ENCODE measurements at places on chromosomes 12 and 14.

DNA sequence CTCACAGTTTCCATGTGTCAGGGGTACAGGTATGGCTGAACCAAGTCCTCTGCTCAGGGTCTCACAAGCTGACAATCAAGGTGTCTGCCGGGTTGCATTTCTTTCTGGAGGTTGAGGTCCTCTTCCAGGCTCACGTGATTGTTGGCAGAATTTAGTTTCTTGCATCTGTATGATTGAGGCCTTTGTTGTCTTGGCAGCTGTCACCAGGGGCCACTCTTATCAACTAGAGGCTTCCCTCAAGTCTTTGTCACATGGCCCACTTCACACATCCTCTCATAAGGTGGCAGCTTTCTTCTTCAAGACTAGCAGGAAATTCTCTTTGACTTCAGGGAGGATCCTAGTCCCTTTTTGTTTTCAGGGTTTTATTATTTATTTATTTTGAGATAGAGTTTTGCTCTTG lies 46.0 kb upstream of the FOS start:
- DNase-seq = no peak

- no peak for DNase-seq
Measured at GRCh38 chr12:109995361-109995685, 845 bp downstream of the GIT2 start.

DNA sequence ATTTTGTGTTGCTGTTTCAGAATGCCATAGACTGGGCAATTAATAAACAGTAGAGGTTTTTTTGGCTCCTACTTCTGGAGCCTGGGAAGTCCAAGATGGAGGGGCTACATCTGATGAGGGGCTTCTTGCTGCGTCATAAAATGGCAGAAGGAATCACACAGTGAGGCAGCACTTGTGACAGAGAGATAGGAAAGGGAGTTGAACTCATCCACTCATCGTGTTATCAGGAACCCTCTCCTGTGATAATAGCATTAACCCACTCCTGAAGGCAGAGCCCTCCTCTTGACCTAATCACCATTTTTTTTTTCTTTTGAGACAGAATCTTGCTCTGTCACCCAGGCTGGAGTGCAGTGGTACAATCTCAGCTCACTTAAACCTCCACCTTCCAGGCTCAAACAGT lies 9.7 kb downstream of the TDG start:
- DNase-seq = no peak

DNA sequence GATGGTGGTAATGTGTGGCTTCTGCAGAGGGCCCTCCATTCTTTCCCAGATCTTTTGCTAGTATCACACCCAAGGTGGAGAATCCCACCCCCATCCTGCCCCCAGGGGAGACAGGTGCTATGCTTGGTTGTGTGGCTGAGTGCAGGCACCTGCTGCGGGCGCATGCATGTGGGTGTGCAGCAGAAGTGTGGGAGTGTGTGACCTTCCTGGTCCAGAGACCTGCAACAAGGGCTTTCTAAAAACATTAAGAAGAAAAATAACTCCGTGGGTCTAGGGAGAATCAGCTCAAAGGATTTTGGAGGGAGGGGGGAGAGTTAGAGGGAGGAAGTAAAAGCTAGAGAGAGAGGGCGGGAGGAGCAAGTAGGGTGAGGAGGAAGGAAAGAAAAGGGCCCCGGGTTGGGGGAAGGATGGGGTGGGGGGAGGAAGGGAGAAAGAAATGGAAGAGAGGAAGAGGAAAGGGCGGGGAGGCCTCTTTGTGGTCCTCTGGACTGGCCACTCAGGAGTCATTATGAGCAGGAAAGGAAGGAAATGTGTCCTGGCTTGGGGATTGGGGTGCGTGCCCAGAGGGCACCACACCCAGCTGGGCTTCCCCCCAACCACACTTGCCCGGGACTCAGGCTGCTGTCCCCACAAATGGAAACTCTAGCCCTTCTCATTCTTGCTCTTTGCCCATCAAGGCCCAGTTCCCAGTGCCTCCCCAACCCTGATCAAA lies 3.1 kb upstream of the FIGNL2 start:
- DNase-seq = no peak

GRCh38 chr12:113092607-113093408 lies 36.3 kb downstream of the DTX1 start:
- no peak for DNase-seq

DNA sequence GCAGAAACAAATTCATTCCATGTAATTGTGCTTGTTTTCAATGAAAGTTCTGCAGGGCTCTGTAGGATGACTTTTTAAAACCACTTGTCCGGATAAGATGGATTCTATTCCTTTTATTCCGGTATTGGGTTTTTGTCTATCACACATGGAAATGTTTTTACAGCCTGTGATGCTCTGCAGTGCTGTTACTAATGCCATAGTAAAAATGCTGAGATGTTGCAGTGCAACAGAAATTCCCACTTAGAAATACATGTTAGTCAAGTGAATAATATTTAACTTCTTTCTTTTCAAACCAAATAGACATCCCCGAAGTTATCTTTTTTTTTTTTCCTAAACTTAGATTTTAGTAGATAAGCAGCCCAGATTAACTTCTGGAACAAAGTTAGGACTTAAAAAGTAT lies 71.9 kb downstream of the RASSF8 start:
- DNase-seq = no peak

DNA sequence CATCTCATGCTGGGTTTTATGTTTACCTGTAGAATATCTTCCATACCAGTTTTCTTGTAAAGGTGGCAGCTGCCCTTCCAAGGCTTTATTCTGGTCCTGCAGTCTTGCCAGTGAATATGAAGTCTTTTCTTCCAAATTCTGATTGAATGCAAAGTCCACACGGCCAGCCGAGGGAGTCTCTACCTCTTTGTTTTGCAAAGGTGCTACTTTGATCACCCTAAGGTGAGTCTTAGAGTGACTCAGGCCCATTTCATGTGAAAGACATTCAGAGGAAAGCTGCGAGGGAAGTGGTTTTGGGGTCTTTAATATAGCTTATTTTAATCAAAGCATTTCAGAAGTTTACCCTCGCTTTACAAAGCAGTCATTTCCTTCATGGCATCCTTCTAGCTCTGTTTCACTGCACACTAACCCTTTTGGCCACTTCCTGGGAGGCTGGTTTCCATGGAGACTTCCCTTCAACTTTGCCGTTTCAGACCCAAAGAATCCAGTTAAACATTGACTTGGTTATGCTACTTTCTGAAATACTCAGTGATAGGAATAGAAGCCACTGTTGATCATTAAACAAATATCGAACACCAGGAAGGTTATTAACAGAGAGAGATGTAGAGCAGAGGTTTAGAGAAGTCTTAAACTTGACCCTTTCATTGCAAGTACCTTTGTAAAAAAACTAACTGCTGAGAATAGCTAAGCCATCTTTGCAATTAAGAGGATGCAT lies at the start of gene CCDC198:
TSS of gene CCDC198 (minus strand) at position 391 of the 715 bp plus-strand sequence. CDS start at position 249, 142 bp downstream.
- DNase-seq = no peak

- no peak for DNase-seq
Measured at GRCh38 chr12:80648881-80649280, 58.6 kb upstream of the MYF6 start.

- DNase-seq = no peak
Measured at GRCh38 chr12:100741084-100741711, 53.4 kb upstream of the ANO4 start.

All from stimulated activated CD8-positive, alpha-beta memory T cell treated with anti-CD3 and anti-CD28 coated beads, Interleukin-15, amount 100 ng/mL, for 4 hours (primary cell).